LoVo (cell line): ENCODE measurements at places on chromosomes 4 and X.

- DNase-seq = no peak
These were observed 151.8 kb downstream of the SPATA18 start for GRCh38 chr4:52202931-52203330.

DNA sequence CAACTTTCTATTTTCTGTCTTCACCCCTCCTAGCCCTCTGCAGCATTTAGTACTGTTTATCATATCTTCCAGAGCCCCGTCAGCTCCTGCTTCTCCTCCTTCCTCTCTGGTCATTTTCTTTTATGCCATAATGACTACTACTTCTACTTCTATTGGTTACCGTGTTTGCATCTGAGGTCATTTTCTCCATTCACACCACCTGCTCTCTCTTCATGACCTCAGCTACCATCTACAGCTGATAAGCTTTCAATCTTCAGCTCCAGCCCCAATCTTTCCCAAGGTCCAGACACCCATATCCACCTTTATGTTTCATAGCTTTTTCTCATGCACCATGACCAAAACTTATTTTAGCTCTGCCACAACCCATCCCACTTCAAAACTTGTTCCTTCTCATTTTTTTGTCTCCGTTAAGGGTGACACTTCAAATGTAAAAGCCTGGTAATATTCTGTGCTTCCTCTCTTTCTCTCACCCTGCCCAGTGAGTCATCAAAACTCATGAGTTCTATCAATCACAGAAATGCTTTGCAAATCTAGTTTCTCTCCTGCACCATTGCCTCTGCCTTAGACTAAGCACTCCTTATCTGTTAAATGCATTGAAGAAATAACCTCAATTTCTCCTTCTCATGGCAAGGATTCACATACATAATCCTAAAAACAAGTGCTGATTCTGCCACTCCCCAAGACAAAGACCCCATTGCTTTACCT, 71.3 kb upstream of the IQCM start:
- no peak for DNase-seq

GRCh38 chr4:4477391-4477790, 64.5 kb downstream of the STX18 start:
- DNase-seq = no peak

- no peak for DNase-seq
These were observed 95.4 kb downstream of the TNIP2 start for GRCh38 chr4:2660596-2661211.

- DNase-seq = no peak
These were observed 32.0 kb downstream of the DAPP1 start for GRCh38 chr4:99848591-99849001.

- no peak for DNase-seq
These were observed 1430.0 kb downstream of the ARAP2 start for GRCh38 chr4:34814266-34814665.

DNA sequence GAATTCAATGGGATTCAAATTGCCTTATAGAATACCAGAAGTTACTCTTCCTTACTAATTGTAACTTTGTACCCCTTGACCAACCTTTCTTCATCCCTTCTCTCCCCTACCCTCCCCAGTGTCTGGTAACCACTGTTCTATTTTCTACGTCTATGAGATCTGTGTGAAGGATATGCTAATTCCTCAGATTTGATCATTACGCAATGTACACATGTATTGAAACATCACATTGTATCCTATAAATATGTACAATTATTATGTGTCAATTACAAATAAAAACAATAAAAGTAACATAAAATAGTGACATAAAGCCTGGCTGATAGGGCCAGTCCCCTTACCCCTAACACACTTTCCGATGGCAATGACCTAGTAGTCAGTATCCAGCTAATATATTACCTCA, 95.1 kb upstream of the GRIA3 start:
- DNase-seq = no peak

DNA sequence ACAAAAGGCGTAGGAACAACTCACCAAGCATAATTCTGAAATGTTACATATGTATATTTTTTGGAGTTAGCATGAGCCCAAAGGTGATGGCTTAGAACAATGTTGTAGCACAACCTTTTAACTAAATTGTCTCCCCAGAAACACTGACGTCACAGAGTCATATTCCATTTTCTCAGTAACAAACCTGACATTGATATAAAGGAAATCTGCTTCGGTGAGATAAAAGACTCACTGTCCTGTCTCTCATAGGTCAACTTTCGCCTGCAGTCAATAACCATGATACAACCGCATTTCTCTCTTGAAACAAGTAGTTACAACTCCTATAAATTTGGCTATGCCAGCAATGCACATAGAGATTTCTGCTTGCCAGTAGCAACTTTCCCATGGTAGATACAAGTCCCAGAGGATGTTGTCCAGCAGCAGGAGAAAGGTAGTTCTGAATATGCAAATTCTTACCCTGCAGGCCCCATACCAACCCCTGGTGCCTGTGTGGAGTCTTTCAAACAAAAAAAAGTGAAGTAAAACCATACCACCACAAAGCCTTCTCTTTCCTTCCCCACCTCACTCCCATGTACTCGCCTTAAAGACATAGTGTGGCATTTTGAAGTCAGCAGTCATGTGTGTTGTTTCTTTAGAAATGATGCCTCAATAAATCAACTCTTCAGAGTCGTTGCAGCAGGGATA, 47.9 kb downstream of the MTM1 start:
- no peak for DNase-seq

- no peak for DNase-seq
These were observed 45.9 kb upstream of the ZNF827 start for GRCh38 chr4:145984563-145984962.

- no peak for DNase-seq
These were observed 207.5 kb downstream of the FAM47B start for GRCh38 chrX:35150052-35150451.

- no peak for DNase-seq
These were observed 331.8 kb upstream of the TENM3 start for GRCh38 chr4:181911420-181911819.

GRCh38 chr4:168264903-168265302, 53.6 kb downstream of the DDX60 start:
- no peak for DNase-seq

- peak; percentile 40 for DNase-seq
These were observed 30.4 kb downstream of the CFAP299 start for GRCh38 chr4:80365928-80366327.

- DNase-seq = no peak
These were observed 156.9 kb upstream of the SLC7A11 start for GRCh38 chr4:138399081-138399480.

DNA sequence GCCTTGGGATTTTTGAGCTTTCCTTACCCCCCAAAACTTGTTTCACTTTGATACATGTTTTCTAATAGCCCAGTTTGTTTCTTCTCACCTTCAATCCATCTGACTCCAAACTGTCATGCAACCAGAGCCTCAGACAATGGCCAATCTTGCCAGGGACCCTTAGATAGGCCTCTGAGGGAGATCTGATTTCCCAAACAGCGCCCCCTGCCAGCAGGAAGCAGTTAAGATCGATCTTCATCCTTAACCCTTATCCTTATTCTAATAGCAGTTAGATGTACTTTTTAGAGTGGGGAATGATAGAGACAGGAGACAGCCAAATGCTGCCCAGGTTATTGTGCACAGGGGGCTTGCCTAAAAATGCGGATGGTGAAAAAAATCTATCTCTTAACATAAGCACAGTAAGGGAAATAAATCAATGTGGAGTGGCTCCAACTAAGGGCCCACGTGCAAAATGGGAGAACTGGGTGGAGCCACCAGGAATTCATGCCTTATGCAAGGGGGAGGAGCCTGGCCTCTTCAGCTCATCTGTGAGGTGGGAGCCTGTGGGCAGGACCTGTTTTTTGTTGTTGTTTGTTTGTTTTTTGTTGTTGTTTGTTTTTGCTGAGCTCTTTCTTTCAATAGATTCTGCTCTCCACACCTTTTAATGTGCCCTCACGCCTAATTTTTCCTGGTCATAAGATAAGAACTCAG, 833.6 kb upstream of the AGA start:
- DNase-seq = no peak

DNA sequence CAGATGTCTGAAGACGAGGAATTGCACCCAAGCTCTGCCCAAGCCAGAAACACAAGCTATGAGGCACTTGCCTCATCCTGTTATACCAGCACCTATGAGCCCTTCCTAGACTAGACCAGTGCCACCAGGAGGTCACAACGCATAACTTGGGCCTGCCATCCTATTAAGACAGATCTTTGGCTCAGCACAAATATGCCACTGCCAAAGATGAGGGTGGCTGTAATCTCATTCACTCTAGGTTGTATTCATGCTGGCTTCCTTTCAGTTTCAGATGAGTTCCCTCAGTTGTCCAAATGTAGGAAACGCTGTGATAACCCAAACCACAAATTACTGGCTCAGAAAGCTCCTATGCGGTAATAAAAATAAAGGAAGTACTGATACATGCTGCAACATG, 76.5 kb upstream of the CITED1 start:
- no peak for DNase-seq

DNA sequence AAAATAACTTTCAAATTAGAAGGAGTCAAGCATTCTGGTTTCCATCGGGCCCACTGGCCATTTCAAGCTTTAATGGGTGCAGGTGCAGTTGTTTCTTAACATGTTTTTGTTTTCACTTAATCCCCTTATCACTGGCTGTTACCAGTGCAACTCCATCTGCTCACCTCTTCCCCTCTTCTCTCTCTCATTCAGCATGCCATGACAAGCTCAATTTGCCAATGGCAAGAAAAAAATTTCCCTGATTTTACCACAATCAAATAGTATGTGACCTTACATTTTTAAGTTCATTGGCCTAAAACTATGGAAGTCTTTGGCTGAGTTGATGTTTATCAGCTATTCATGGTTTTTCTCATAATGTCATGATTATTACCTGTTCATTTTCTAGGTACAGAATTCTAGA, 299.1 kb upstream of the BMP3 start:
- no peak for DNase-seq

- no peak for DNase-seq
These were observed 163.6 kb downstream of the FBXO8 start for GRCh38 chr4:174119830-174120229.

GRCh38 chr4:88753658-88754571, 56.3 kb upstream of the NAP1L5 start:
- DNase-seq = no peak

DNA sequence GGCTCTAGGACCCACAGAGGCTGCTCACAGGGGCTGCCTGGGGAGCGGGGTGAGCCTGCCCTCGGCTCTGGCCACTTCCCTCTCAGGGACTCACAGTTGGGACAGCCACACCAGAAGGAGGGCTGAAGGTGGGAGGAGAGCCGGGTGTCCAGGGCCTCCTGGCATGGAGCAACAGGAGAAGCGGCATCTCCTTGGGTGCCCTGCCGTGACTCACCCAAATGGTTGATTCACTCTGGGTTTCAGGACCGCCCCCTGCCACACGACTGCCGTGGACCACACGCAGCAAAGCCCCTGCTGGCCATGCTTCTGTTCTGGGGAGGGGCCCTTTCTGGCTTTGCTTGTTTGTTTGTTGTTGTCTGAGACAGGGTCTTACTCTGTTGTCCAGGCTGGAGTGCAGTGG, 86.0 kb upstream of the AFAP1 start:
- DNase-seq = no peak

DNA sequence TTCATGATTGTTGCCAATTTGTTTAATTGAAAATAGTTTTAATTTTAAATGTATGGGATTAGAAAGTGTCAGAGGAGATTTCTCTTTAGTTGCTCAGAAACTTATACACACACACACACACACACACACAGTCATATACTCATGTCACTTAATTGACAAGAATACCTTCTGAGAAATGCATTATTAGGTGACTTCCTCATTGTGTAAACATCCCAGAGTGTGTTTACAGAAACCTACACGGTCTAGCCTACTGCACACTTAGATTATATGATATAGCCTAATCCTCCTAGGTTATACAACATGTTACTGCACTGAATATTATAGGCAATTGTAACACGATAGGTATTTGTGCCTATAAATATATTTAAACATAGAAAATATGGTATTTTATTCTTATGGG, 1327.4 kb downstream of the FSTL5 start:
- DNase-seq = no peak

- no peak for DNase-seq
These were observed 720.7 kb downstream of the PCDH18 start for GRCh38 chr4:136811496-136812077.

GRCh38 chr4:74524985-74525384, 80.0 kb downstream of the AREG start:
- no peak for DNase-seq

DNA sequence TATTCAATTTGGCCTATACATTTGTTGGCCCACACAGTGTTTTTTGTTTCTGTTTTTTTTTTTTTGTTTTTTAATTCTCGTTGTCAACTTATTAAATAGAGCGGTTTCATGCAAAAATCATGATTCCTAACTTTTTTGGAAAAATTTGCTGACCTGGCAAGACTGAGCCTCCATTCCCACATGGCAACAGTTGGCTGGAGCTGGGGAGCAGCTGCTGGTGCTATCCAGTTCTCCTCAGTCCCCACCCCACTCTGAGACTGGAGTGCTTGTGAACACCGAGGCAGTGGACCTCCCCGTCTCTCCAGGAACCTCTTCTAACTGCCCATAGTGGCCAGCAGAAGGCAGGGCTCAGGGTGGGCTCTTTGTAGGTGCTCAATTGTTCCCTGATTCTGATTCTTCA, 95.7 kb upstream of the OTUD4 start:
- DNase-seq = no peak

DNA sequence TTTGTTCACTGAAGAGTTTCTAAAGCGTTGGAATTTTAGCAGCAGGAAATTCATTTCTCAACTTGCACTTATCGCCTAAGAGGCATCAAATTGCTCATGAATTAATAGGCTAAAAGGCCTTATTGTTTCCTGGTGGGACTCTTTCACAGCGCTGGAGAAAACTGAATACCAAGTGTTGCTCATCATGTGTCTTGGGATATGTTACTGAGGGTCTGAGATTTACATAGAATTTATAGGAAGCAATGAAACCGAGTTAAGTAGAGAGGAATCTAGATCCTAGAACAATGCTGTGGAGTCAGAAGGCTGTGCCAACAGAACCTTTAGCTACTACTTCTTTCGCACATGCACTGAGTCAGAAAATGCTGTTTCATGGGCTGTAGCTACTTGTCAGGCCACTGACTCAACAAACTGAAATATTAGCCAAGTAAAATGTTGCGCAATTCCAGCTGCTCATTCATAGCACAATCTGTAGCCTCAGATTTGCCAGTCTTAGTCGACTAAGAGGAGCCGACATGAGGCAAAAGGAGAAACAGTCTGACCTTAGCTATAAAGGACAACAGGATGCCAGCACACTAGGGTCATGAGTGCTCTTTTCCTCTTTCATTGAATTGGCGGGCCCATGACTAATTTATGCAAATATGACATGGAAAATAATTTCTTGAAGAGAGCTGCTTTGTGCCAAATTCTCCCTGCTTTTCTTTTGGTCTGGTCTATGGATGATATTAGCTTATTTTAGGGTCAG, 35.9 kb upstream of the CXCL8 start:
- peak; percentile 89 for DNase-seq

- peak; percentile 68 for DNase-seq
These were observed 120.3 kb downstream of the EFHC2 start for GRCh38 chrX:44223150-44223549.
